A172 (cell line): ENCODE measurements at places on chromosomes 7 and 10.

DNA sequence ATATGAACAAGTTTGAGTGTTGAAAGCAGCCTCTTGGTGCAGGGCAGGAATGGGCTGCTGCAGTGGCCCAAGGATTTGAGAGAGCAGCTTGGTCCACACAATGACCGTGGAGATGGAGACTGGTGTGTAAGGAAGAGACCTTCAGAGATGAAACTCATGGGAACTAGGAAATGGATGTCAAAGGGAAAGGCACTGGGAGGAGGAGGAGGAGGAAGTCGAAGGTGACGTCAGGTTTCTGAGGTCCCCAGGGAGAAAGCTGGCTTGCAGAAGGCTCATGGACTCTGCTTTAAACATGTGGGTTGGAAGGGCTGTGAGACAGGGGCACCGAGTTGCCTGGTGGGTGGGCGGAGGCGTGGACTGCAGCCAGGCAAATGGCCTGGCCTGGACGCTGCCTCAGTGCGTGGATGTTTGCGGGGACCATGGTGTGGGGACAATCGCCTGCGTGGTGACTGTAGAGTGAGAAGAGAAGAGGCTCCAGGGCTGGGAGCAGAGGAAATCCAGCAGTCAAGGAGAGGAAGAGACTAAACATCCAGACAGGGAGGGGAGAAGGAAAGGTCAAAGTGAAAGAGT lies 14.6 kb downstream of the C10orf71 start:
- no peak for DNase-seq

- no peak for DNase-seq
Observed at GRCh38 chr10:127228195-127228787, 31.9 kb upstream of the INSYN2A start.

DNA sequence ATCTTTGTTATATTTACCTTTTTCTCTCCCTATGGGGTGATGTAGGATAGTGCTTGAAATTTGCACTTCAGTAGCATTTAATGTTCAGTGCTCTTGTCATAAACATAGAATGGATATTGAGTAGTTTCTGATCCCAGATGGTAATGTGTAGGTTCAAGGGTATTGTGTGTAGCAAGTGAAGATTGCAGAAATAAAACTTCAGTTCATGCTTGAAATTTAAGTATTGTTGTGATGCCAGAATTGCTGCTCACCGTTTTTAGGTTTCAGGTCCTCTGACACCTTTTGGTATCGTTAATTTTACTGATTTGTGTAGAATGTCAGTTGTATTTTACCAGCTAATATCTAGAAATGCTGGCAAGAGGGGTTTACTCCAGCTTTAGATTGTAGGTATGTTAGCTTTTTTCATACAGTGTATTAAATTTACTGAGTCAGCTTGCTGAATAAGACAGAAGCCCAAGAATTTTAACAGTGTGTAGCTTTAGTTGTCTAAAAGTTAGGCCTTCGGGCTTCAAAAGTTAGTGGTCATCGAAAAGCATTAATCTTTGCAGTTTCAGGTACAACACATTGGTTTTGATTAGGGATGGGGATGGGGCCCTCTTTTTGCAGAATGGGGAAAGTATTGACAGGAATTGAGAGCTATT lies 1.9 kb downstream of the PTEN start:
- DNase-seq, result peak; percentile 18

DNA sequence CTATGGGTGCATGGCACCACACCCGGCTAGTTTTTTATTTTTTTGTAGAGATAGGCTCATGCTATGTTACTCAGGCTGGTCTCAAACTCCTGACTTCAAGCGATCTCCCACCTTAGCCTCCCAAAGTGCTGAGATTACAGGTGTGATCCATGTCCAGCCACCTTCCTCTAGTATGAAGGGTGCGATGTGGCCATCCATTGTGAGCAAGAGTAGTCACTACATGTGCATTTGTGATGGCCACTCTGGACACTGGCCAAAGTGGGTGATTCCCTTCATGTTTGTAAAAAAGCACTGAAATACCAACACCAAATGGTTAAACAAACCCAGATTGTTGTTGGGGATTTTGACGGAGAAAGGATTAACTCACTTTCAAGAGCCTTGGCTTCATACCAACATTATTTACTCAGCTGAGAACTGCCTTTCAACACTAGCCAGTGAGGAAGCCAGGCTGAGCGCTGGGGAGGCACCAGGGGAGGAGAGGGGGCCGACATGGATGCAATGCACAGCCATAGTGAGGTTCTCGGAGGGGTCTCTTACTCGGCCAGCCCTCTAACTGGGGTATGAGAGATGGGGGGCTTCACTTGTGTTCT lies 198.1 kb upstream of the LYZL2 start:
- no peak for DNase-seq

- no peak for DNase-seq
Observed at GRCh38 chr10:80436446-80437098, 17.5 kb upstream of the TSPAN14 start.

DNA sequence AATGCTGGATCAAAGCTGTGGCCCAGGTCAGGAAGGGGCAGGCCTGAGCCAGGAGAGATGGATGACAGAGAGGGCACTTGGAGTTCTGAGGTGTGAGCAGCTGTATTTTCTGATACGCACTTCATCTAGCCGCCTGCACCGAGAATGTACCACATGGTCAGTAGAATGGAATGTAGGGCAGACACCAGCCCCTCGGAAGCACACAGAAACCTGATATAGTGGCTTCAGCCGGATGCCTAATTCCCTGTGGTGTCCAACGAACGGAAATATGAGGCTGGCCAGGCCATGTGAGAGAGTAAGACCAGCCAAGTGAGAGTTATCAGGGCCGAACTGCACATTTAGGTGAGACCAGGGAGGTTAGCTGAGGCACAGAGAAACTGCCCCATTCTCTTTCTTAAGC lies 46.7 kb upstream of the PLCE1 start:
- DNase-seq, result peak; percentile 72

GRCh38 chr10:48951707-48952106 lies 12.1 kb upstream of the LRRC18 start:
- no peak for DNase-seq

- no peak for DNase-seq
Observed at GRCh38 chr7:664997-665735, 61.3 kb upstream of the DNAAF5 start.

DNA sequence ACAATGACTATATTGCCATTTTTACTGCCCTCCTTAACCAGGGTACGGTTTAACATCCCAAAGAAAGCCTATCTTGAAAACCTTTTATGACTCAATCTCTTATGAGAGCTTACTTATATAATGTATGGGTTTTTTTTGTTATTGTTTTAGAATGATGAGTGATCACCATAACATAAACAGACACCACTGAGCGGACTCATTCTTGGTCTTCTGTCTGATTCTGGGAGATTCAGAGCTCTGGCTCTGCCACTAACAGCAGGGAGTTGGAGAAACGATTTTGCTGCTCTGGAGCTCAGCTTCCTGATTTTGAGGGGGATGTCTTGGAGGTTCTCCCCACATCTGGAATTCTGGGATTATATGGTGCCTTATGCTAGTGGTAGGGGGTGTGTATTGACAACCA lies 244.1 kb downstream of the FRMD4A start:
- DNase-seq, result no peak

DNA sequence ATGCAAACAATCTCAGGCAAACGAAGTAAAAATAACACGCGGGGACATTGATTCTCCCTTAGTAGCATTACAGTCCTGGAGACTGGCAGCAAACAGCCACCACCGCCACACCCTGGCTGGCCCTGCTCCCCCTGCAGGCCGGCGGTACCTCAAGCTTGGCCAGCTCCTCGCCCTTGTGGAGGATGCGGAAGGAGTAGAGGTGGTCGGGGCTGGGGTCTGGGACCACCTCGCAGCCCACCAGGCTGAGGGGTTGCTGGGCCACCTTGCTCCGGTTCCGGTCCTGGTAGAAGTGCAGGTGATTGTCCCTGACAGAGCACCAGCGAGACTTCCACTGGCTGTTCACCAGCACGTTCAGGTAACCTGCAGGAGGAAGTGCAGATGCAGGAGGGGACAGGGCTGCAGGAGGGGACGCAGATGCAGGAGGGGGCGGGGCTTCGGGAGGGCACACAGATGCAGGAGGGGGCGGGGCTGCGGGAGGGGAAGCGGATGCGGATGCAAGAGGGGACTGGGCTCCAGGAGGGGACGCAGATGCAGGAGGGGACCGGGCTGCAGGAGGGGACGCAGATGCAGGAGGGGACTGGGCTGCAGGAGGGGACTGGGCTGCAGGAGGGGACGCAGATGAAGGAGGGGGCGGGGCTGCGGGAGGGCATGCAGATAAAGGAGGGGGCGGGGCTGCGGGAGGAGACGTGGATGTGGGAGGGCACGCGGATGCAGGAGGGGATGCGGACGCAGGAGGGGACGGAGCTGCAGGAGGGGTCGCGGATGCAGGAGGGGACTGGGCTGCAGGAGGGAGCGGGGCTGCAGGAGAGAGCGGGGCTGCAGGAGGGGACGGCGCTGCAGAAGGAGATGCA lies 65.7 kb downstream of the VWA2 start:
- peak; percentile 31 for DNase-seq

- DNase-seq, result no peak
Observed at GRCh38 chr10:12512332-12513002, 163.1 kb downstream of the CAMK1D start.

- no peak for DNase-seq
Observed at GRCh38 chr10:33635967-33636515, 301.6 kb upstream of the NRP1 start.

DNA sequence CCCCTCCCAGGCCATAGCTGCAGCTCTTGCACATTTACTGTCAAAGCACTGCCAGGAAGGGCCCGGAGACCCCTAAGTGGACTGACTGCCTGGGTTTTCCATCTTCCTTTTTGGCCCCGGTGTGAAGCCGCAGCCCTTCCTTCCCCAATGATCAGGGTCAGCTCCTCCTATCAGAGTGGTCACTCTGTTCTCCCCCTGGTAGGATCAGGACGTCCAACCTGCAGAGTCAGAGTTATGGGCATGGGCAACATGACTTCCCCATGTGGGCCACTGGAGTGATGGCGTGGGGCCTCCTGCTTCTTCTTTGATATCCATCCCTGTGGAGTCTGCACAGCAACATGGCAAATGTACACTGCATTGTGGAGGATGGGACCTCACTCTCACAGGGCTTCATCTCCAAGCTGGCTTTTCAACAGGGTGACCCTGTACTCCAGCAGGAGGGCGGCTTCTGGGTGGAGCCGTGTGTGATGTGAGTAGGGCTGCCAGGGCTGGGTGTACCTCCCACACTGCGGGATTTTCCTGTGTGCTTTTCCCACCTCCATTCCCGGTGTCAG lies 6.4 kb upstream of the RAMP3 start:
- DNase-seq, result no peak

DNA sequence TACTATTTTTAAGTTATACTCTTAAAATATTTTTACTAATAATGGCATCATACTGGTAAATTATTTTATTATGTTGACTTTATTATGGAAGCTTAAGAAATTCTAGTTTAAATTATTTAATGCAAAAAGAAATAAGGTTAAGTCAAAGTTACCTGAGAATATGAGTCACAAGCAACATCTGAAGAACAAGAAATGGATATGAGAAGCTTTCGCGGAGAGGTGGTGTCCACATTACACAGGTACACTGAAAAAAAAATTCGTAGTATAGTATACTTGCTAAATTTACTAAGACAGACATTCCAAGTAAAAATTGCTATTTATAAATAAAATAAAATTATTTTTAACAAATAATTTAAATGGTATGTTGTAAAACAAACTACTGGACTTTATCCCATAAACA lies 143.8 kb downstream of the AVL9 start:
- DNase-seq, result no peak

DNA sequence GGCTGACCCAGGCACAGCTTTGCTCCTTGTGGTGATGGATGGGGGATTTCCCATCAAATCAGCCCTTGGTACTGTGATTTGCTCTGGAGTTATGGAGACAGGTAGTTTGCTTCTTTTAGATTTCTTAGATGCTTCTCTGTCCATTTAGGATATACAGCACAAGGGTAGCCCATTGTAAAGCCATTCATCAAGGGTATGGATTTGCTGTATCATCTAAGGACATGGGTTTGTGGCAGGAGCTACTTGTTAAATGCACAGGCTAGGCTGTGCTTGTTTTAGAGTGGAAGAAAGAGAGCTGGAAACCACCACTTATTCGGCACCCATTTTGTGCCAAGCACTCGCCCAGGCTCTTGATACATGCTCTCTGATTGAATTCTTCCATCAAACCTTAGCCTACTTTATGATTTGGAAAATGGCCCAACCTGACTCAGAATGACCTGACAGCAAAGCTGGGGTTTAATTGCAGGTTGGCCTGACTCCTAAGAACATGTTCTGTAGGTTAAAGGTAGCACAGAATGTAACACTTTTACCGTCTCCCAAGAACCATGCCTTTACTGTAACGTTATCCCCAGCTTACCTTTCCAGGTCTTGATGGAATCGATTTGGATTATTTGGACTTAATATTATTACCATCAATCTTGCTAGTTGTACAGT lies 168.0 kb downstream of the SNX10 start:
- no peak for DNase-seq

DNA sequence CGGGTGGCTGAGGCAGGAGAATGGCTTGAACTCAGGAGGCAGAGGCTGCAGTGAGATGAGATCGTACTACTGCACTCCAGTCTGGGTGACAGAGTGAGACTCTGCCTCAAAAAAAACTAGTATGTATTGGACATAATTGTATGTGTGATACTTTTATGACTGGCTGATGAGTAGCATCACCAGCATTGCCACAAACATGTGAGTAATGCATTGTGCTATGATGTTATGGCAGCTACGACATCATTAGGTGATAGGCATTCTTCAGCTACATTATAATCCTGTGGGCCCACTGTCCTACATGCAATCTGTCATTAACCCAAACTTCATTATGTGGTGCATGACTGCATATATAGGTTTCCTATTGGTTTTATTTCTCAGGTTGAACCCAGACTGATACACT lies 352.4 kb downstream of the GALNT17 start:
- DNase-seq, result no peak

- peak; percentile 72 for DNase-seq
Observed at GRCh38 chr10:31749301-31749700, 179.3 kb downstream of the ARHGAP12 start.

DNA sequence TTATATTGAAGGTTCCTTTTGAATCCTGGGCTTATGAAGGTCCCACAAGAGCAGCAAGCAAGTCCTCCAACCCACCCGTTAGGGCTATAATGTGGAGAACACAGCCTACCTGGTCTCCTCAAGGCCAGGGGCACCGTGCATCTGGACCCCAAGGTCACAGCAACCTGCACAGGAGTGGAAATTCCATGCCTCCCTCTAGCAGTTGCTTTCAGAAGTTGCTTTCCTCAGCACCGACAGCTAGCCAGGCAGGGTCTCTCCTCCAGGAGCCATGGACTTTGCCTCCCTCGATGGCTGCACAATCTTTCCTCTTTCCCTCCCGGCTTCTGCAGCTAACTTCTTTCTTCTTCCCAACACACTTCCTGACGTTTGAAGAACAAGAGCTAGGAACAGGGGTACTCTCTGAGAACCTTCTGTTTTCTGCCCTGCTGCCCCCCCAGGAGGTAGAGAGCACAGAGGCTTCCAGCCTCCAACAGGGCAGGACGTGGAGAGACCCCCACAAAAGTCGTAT lies 149.8 kb downstream of the PTPN20 start:
- DNase-seq, result no peak

DNA sequence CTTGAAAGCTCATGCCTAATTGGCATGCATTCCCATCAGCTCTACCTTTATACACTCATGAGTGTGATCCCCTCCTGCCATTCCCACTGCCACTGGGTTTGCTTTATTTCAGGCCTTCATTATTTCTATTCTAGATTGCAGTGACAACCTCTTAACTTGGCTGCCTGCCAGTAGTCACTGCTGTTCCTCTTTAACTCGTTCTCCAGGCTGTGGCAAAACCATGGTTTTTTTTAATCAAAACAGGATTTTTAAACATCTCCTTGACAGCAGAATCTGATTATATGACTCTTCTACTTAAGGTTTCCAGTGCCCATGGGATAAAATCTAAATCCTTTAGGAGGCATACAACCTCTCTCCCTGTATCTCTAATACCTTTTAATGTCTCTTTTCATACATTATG lies 223.7 kb upstream of the PCDH15 start:
- DNase-seq, result no peak
